ENCODE measurements at places on chromosomes 7 and 10.

- no peak for DNase-seq
These were observed 269.9 kb upstream of the CACNA2D1 start for GRCh38 chr7:82713506-82713905.

GRCh38 chr7:97630116-97630515 is 101.8 kb upstream of the TAC1 start:
- no peak for DNase-seq

DNA sequence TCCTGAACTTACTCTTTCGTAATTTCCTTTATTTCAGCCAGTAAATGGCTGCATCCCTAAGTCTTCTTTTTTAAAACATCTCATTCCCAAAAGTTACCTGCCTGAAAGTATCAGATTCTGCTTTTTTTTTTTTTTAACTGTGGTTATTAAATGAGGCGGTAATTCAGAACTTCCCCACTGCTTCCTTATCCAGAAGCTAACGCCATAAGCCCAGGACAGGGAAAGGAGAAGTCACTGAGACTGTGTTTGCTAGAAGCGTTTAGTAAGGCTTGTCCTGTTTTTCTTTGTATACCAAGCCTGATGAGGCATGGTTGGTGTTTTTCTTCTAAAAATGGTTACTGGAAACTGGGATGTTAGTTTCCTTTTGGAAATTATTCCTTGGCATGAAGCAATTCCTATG is 197.8 kb downstream of the CELF2 start:
- no peak for DNase-seq

DNA sequence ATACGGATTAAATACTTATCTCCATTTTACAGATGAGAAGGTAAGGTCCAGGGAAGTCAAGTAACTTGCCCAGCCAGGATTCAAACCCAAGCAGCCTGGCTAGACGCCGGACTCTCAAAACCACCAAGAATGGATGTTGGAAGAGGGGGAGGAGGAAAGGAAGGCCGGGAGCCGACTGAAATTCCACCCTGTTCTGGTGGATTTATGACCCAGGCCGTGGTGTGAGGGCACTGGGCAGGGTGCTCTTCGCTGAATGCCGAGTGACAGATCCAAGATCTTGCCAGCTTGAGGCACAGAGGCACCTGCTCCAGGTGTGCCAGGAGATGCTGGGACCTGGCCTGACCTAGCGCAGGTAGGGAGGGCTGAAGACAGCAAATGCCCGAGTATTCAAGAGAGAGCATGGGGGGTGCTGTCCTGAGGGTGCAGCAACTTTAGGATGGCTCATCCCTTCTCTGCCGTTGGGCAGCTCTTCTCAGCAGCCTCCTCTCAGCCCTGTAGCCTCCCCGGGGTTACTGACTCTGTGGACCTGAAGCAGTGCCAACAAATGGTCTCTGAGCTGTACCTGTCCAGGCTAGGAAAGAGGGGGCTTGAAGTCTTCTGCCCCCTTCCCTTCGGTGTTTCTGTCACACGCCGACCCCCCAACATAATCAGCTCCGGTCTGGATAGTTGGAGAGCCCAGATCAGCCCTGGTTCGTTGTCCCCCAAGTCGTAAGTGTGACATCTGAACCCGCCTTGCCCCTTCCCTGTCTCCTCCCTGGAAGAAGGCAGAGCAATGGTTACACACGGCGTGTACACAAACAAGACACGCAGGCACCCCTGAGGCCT is 713 bp downstream of the LOXL4 start:
- DNase-seq = no peak

DNA sequence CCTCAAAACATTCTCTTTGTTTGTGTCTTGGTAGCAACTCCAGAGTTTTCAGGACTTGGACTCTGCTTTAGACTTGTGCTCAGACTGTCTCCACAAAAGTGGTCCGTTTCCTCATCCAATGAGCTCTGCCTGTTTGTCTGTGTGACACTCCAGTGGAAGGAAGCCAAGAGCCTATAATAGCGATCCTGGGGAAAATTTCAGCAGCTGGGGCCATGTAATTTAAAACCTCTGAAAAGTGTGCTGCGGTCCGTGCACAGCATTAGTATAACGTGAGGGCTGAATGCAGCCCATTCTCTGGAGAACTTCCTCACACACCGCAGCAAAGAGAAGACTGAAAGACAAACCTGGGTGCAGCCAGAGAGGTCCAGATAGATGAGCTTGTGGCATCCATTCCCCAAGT is at the start of gene LRRC17:
TSS of gene LRRC17 (plus strand) at position 259 of the 400 bp plus-strand sequence. CDS start 20,914 bp downstream, outside the sequence.
- DNase-seq = peak; percentile 76

GRCh38 chr7:42928754-42929153 is 3.2 kb downstream of the PSMA2 start:
- DNase-seq = no peak

- no peak for DNase-seq
These were observed 29.9 kb upstream of the UTF1 start for GRCh38 chr10:133199992-133200611.

- no peak for DNase-seq
These were observed 406.1 kb downstream of the TCERG1L start for GRCh38 chr10:130905386-130905785.

DNA sequence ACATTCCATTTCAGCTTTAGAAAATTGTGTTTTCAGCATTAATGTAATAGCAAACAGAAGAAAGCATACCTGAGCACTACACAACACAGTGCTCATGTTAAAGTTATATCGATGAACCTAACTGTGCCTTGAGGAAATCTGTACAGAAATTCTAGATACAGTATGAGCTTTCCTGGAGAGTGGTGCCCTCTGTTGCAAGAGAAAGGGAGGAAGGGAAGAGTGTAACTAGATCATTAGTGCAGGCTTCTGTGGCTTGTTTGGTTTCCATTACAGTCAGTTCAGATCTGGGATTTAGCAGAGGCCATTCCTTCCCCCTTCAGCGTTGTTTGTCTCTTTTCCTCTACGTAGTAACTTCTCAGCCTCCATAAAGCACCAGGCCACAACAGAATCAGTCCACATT is 139.7 kb downstream of the HTR7 start:
- no peak for DNase-seq

GRCh38 chr10:113434315-113434714 is 118.5 kb upstream of the HABP2 start:
- DNase-seq = no peak

DNA sequence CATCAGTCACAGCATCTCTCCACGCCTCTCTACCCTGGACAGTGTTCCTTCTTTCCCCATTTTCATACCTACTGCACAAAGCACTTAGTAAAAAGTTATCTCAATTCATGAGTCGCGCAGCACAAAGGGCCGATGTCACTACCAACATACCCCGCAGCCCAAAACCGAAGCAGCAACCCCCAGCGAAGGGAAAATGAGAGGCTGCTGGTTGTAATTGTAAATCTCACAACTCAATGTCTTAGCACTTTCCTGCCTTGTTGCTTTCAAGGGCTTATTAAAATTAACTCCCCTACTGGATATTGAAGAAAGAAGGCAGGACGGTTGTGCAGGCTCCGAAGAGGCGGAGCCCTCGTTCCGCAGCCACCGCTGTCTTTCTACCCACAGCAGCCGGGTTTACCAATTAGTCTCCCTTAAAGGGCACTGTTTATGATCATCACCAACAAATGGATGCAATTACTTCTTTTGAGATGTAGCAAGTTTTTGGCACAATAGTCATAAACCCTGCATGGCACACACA is 6.5 kb downstream of the DIP2C start:
- no peak for DNase-seq

DNA sequence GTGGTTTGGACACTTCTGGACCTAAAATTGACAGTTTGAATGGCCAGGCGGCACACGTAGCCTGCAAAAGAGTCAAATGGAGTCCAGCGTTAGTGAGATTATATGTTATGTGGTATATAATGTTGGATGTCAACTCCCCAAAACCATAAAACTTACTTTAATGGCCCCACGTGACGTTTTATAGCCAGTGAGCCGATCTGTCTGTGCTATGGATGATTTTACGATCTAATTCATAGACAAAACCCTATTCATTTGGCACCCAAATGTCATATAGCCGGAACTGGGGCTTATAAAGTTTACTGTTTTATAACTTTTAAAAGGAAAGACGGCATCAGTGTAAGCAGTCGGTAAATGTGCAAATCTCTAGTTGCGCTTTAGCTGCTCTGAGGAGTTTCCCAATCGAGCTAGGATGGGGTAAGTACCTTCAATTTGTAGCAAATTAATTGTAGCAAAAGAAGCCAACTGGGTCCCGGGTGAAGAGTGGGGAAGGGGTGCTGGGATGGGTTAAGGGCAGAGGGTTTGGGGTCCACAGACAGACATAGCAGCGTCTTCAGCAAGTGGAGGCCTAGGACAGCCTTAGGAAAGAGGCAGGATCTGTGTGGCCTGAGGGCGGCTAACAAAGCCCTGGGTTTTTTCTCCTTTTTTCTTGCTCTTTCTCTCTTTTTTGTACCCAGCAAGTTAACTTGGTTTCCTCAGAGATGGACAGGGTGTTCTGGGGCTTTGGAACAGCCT is 3.2 kb downstream of the HOXA5 start:
- no peak for DNase-seq

DNA sequence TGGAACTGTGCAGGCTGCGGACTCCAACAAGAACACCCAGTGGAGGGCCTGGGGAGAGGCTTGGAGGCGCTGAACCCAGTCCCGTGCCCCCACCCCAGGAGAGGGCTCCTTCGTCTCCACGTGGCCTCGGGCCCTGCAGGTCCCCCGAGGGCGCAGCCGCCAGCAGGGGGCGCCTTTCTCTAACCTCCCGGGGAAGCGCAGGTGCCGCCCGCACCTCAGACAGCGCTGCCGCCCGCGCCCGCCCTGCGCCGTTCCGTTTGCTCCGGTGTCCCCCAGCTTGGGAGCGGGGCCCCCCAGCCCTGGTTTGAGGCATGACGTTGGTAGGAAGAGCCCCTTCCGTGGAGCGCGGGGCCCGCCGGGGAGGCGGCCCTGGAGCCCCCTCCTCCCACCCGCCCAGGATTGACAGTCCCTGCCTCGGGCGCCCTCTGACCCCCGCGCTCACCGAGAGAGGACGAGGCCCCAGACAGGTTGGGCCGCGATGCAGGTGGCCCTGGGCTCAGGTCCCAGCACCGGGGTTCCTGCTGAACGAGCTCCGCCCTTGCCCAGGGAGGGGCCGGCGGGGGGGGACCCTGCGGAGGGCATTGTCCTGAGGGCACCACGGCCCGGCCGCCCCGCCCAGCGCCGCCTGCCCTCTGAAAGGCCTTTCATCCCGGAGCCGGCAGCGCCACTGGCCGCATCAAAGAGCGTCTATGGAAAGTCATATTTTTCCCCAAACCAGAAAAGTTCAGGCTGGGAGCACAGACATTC is 42.8 kb downstream of the FOXL3 start:
- peak; percentile 69 for DNase-seq

GRCh38 chr7:5243261-5243660 is 39.5 kb upstream of the SLC29A4 start:
- no peak for DNase-seq

DNA sequence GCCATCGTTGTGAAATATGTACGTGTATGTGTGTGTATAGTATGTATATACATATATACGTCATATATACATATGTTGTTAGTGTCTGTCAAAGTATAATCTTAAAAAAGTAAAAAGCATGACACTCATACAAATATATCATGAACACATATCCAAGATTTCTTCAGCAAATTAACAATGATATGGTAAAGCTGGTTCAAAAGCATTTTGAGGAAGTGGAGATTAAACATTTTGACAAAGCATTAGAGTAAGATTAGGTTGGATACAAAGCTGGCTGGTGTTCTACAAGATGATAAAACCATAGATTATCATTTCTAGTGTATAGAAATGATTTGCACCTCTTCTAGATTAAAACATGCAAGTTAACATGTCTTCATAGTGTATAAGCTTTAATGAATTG is 771 bp upstream of the NUDCD3 start:
- DNase-seq = no peak

GRCh38 chr7:129615018-129615417 is 3.5 kb downstream of the NRF1 start:
- DNase-seq = no peak

- no peak for DNase-seq
These were observed 23.4 kb downstream of the ENTPD7 start for GRCh38 chr10:99682752-99683151.

DNA sequence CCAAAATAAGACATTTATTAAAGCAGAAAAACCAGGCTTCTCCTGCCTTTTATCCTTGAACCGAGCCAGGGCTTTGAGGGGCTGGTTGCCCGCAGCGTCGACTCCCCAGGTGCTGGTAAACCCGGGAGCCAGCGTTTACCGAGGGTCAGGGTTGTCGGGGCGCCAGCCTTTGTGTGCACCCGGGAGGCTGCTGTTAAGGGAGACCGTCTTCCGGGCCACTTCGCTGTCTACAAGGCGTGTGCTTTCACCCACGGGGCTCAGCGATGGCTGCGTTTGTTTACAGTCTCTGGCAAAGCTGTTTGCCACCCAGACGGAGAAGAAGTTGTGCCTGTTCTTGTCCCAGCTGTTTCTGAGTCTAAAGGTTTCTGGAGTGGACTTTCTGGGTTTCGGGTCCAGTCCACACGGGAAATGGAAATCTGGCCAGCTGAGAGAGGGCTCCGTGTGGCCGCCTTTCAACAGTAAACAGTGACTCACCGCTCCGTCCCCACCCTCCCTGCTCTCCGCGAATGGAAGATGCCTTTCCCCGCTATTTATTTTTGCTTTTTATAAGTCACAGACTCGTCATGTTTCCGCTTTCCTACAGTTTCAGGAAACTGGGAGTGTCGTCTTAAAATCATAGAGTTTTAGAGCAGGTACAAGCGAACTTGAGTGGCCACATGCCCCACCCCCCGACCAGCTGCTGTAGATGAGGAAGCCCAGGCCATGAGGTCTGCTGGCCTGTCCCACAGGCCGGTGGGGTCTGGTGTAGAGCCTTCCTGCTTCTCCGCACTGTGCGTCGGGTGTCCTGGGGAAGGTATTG is 2.2 kb downstream of the MAFK start:
- no peak for DNase-seq

GRCh38 chr7:12601302-12601869 is 30.9 kb downstream of the SCIN start:
- DNase-seq = no peak

GRCh38 chr10:43123361-43124093 is 14.7 kb upstream of the CSGALNACT2 start:
- no peak for DNase-seq

GRCh38 chr7:39413636-39414223 is 152.5 kb upstream of the YAE1 start:
- no peak for DNase-seq

- DNase-seq = no peak
These were observed 162.9 kb downstream of the MBL2 start for GRCh38 chr10:52609626-52610240.

DNA sequence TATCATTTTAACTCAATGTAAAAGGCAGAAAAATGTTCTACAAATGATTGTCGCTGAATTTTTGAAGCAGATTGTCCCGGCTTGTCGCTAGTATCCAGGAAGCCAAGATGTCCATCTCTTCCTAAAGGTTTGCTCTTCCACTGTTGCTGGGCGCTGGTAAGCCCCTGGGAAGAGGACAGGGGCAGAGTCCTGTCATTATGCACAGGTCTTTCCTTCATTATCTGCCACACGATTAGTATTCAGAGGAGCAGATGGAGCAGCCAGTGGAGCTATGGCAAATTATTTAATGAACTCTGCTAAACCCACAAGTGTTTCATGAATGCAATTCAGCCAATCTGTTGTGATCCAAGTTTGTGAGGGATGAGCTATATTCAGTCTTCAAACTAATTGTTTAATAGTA is 499.1 kb upstream of the NRP1 start:
- DNase-seq = no peak

- DNase-seq = no peak
These were observed 29.4 kb upstream of the MAP3K8 start for GRCh38 chr10:30404540-30404939.

- no peak for DNase-seq
These were observed 106.0 kb upstream of the TRIM24 start for GRCh38 chr7:138354066-138354465.

GRCh38 chr7:51357821-51358220 is 41.2 kb upstream of the COBL start:
- no peak for DNase-seq

Data from NCI-H2081 (cell line).